ENCODE measurements at places on chromosomes 7 and 10. TPM values are rescaled to one million over a fixed set of nuclear protein-coding genes. Genes with fewer than 3 reads are reported as not detected.

The SLC16A12 gene
- not detected for total RNA-seq

The GRM8 gene
- total RNA-seq: not detected

The HOXA3 gene
- total RNA-seq: not detected

The SFRP4 gene
- not detected for total RNA-seq

The HOXA1 gene
- 0.29 TPM for total RNA-seq

The CAV2 gene
- not detected for total RNA-seq

The ENKUR gene
- total RNA-seq: not detected

The LOXL4 gene
- total RNA-seq: not detected

The CYP2E1 gene
- 0.46 TPM for total RNA-seq

The HABP2 gene
- total RNA-seq: not detected

The PITRM1 gene
- 103 TPM for total RNA-seq

The CTAGE8 gene
- total RNA-seq: 1.8 TPM

The CFAP70 gene
- total RNA-seq: 0.33 TPM

The MGMT gene
- 23.8 TPM for total RNA-seq

- DNase-seq: no peak
Observed at GRCh38 chr7:12683678-12684585, 3.5 kb upstream of the ARL4A start.

- no peak for DNase-seq
Observed at GRCh38 chr10:126564326-126564888, 106.1 kb downstream of the C10orf90 start.

DNA sequence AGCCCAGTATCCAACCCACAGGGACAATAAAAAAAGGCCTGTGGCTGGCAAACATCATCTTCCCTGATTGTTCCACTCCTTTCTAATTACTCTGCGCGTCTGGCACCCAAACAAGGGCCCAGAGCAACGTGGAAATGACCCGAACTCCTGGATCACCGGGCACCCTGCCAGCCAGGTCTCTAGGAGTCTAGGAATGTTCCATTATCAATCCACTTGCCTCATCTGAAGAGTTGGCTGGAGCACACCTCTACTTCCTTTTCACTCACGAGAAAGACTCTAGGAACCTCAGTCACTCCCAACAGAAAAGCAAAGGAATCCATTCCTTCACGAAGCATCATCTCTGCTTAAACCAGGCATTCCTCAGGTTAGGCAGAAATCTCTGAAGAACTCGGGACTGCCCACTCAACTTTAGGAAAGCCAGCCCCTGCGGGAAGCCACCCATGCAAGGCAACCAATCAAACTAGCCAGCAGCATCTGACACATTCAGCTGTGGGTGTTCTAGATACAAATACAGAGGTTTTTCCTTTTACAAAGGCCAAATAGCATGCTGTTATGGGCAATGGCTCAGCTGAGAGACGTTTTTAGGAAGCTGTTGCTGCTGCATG is 37.7 kb downstream of the ATXN7L1 start:
- no peak for DNase-seq

GRCh38 chr7:157037028-157037427 is 26.6 kb upstream of the MNX1 start:
- DNase-seq: no peak

DNA sequence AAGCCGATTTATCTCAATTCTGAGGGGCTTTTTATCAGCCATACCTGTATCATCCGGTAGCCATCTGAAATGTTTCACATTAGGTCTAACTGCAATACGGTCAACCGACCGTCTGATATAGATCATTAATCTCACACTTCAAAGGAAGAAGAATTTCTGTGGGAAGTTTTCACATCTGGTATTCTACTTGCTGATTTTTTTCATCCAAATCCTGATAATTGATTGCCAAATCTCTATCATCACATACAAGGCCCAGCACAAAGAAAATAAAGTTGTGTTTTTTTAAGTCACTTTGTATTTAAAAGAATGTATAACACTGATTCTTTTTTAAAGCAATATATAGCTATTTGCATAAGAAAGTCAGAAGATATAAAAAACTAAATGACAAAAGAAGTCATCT is 132.3 kb downstream of the DKK1 start:
- DNase-seq: no peak

DNA sequence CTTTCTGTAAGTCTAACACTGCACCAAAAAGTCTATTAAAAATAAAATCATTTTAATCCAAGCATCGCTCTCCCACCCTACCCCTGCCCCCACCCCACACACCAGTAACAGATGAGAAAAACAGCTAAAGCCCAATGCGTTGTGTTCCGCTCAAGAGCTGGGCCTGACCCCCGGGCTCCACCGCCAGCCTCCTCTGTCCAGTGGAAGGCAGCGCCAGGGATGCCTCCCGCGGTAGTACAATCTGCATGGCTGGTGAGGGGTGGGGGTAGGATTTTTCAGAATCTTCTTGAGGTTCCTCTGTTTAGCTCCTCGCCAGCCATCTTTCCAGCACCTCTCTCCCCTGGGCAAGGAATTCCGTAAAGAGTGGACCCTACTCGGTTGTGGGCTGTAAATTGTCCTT is 12.1 kb downstream of the THSD7A start:
- DNase-seq: no peak

- DNase-seq: no peak
Observed at GRCh38 chr10:62895063-62895462, 78.9 kb upstream of the EGR2 start.

DNA sequence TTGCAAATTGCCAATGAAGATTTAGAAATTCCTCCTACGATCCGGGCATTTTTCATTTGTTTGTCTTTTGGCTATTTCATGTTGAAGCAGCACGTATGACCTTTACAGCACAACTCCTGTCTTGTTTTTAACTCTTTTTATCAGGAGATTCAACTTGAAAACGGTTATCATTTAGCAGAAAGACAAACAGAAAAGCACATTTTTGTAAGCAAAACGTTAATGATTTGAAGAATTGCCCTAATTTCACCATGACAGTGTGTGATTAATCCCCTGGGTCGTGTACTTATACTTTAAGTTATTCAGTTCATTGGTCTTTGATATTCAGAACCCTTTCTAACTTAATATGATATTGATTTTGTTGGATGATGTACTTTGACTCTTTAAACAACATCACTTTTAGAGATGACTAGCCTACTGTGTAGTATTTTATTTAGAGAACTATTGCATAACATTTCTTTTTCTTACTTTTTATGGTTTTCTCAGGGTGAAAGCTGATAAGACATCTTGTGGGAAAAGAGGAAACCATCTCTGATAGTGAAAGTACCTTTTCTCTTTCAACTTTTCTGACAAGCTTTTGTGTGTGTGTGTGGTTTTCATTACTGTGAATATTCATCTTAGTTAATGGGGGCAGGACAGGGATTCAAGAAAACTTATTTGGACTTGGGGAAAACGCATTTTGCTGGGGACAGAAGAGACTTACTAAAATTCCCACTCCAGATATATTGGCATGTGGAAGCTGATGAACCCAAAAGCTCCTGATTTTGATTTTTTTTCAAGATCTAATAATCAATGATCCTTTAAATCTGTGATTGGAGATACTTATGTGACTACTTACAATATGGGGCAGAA is 8.1 kb downstream of the HHEX start:
- no peak for DNase-seq

- peak; percentile 95 for DNase-seq
Observed at GRCh38 chr7:92904244-92905131, 68.1 kb upstream of the CDK6 start.

- DNase-seq: peak; percentile 75
Observed at GRCh38 chr10:102119417-102120141, 589 bp downstream of the LDB1 start.

DNA sequence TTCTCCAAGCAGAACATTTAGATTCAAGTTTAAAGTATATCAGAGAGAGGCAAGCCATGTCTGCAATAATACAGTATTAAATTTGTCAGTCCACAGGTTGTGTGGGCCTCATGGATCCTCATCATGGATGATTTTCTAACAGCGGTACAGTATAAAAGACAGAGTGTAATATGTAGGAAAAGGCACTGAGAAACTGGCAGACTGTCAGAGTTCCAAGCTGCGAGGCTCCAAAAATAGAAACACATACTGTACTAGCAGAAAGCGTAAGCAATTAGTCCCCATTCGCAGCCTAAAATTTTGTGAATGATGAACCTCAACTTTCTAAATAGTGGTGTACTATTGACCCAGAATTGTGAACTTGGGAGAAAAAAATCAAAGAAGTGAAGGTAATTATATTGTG is 933.3 kb downstream of the XPNPEP1 start:
- no peak for DNase-seq

GRCh38 chr10:16809074-16809718 is 8.0 kb downstream of the RSU1 start:
- peak; percentile 79 for DNase-seq

DNA sequence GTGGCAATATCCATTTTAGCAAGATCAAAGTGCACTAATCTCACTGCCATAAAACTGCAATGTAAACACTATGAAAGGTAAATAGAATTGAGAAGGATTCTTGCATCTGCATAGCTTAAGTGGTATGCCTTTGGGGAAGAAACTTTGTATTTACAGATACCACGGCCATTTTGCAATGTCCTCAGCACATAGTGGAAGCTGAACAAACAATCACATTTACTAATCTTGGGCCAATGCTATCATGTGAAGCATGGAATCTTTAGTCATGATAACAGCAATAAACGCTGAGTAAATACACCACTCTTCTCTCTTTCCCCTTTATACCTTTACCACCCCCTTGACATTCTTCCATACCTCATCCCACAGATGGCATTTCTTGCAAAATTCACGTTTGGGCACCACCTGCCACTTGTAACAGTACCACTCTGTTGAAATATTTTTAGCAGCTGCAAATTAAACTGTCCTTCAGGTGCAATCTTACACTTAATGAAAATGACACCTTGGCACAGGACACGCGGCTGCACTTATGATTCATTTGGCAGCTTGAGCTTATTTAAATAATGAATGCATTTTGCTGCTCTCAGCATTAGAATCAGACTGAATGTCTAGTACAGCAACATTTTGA is 171.8 kb downstream of the SEMA3A start:
- no peak for DNase-seq

DNA sequence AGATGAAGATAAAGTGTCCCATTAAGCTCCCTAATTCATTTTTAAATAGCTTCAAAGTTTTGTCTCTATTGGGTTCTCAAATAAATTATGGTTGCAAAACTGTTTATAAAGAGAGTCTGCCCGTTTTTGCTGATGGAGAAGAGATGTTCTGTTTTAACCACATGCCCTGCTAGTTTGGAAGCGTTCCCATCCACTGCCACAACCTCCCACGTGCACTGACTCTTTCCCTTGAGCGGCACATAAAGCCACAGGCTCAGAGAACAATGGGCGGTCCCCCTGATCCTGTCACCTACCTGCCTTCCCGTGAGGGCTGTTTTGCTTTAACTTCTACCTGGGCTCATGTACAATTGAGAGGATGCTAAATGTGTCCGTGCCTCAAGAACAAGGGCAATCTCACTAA is 65.5 kb downstream of the CPVL start:
- DNase-seq: no peak

GRCh38 chr7:92636018-92636560 is 45.9 kb upstream of the FAM133B start:
- no peak for DNase-seq

- DNase-seq: no peak
Observed at GRCh38 chr7:33446551-33446950, 317.2 kb downstream of the BBS9 start.

- no peak for DNase-seq
Observed at GRCh38 chr7:1552200-1552599, 3.8 kb downstream of the TMEM184A start.

DNA sequence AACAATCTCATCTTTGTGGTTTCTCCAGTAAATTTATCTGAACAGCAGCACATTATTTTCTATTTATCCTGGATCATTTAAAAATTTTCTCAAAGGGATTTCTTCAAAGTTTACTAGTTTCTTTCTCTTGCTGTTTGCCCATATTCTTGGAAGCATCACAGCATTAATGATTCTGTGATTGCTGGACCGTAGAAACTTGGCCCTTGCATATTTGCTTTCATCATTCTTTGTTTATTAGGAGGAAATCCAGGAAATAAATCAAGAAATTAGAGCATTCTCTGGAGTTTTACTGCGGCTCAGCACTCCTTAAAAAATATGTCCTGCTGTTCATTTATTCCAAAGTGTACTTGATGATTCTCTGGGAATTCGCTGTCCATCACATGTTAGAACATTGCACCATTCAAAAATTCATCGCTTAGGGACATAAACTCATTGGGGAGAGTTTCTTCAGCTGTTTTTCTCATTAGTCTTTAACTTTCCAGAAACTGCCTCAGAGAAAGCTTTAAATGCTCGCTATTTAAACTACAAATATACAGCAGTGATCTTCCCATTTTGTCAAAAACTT is 264.0 kb upstream of the CDC14C start:
- no peak for DNase-seq

- DNase-seq: peak; percentile 69
Observed at GRCh38 chr10:30736685-30737232, 107.2 kb upstream of the LYZL2 start.

DNA sequence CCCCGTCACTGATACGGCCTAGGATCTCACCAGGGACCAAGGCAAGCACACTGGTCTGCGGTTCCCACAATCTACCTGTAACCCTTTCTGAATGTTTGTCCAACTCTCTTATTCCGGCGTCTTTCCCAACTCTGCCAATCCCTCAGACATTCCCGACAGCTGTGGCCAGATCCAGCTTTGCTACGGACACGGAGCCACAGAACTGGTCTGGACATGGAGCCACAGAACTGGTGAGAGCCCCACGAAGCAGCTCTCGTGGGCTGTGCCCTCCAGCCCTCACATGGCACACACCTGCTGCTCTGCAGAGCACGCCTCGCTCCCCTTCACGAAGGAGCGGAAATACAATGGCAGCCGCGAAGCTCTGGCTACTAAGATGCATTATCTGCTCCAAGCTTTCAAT is 376.8 kb downstream of the DNAJB6 start:
- DNase-seq: no peak

DNA sequence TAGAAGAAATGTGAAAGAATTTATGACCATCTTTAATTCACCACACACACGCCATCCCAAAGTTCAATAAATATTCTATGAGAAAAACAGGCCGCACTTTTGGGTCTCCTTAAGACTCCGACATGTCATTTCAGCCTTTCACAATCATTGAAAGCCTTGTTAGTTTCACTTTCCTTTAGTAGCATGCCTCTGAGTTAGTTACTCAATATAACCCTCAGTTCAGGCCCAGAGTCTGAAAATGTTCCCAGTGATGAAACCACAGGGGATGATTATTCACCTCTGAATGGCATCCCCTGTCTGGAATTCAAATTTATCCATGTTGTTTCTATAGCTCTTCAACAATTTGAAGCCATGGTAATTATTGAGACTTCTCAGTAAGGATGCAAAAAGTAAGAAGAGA is 278.1 kb upstream of the NRP1 start:
- no peak for DNase-seq

GRCh38 chr7:28774261-28774988 is 183.7 kb downstream of the TRIL start:
- no peak for DNase-seq

DNA sequence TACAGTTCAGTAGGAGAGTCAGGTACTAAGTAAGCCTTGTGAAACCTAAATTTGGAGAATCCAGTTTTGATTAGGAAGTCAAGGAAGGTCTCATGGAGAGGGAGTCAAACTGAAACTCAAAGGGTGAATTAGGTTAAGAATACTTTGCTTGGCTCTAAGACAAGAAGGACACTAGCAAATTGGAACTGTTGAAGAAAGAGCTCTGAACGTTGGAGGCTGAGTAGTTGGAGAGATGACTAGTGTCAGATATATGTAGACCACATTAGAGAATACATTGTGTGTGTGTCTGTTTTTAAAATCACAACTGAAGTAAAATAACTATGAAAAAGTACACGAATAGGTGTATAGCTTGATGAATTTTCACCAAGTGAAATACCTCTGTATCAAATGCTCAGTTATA is 6.3 kb downstream of the VPS26A start:
- DNase-seq: no peak

- no peak for DNase-seq
Observed at GRCh38 chr10:11563936-11564335, 47.5 kb downstream of the USP6NL start.

GRCh38 chr10:125079091-125079600 is 81.2 kb downstream of the CTBP2 start:
- no peak for DNase-seq
